Neural cell (in vitro differentiated cells): ENCODE measurements at places on chromosomes 2 and 18. TPM values are rescaled to one million over a fixed set of nuclear protein-coding genes. Genes with fewer than 3 reads are reported as not detected.

The QPCT gene
- 2.3 TPM in 1 of 2 replicates, not detected in the other for polyA plus RNA-seq

The EMX1 gene
- polyA plus RNA-seq: 0.33 and 0.70 TPM in 2 replicates

The TRABD2A gene
- 0.17 and 2.7 TPM in 2 replicates for polyA plus RNA-seq

The MAB21L4 gene
- not detected in 2 replicates for polyA plus RNA-seq

The POTEJ gene
- 0.16 TPM in 1 of 2 replicates, not detected in the other for polyA plus RNA-seq

The REG1B gene
- not detected in 2 replicates for polyA plus RNA-seq

The PROKR1 gene
- polyA plus RNA-seq: 0.06 TPM in 1 of 2 replicates, not detected in the other

The CGREF1 gene
- polyA plus RNA-seq: 24.5 and 33.7 TPM in 2 replicates

The VAMP5 gene
- not detected in 2 replicates for polyA plus RNA-seq

The KLHL41 gene
- polyA plus RNA-seq: 2.3 and 2.7 TPM in 2 replicates

The PLCL1 gene
- polyA plus RNA-seq: 6.6 and 6.8 TPM in 2 replicates

The LYG2 gene
- not detected in 2 replicates for polyA plus RNA-seq

The UBE2E3 gene
- 337 and 338 TPM in 2 replicates for polyA plus RNA-seq

The REG3A gene
- polyA plus RNA-seq: not detected in 2 replicates

The REEP1 gene
- 111 and 121 TPM in 2 replicates for polyA plus RNA-seq

The KCNF1 gene
- polyA plus RNA-seq: 11.4 and 12.9 TPM in 2 replicates

The ANKRD30B gene
- polyA plus RNA-seq: not detected in 2 replicates

The MOB4 gene
- polyA plus RNA-seq: 60.5 and 81.5 TPM in 2 replicates

The CFC1 gene
- polyA plus RNA-seq: 22.4 and 29.9 TPM in 2 replicates

The ALKAL2 gene
- not detected in 2 replicates for polyA plus RNA-seq

The VWC2L gene
- polyA plus RNA-seq: 0.31 and 1.3 TPM in 2 replicates

The UGT1A3 gene
- polyA plus RNA-seq: not detected in 2 replicates

The SLC38A11 gene
- not detected in 2 replicates for polyA plus RNA-seq

The SLC9A4 gene
- polyA plus RNA-seq: 0.06 and 0.15 TPM in 2 replicates

The RAPH1 gene
- polyA plus RNA-seq: 13.9 and 17.9 TPM in 2 replicates
